ENCODE measurements at places on chromosomes 5 and 9.

GRCh38 chr9:105932276-105932675 lies 237.9 kb downstream of the TMEM38B start:
- DNase-seq = no peak

DNA sequence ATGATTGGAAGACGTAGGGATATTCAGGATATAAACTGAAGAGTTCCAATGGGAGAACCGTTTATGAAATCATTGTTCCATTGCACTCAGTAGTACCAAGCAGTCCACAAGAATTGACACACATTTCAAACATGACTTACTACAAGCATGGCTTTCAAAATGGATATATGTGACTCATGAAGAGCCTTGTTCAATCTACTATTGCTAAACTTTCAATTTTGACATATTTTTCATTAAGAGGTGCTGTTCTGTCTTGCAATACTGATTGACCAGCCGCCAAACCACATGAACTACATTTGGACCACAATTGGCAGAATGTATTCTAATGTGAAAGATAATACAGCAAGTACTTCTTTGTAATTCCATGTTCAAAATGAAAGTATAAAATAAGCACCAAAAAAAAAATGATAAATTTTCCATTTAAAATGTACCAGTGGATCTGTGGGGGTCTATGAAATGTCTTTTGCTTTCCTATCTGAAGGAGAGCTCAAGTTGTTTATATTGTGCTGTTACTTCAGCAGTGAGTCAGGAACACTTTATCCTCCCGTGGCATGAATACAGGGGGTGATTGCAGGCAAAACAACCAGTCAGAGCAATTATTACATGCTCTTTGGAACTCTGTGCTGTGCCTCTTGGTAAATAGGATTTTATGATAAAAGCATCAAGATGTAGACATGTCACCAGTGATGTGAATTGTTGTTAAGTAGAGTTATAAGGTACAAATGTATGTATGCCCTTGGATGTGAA lies 366.0 kb downstream of the ARRDC3 start:
- peak; percentile 32 for DNase-seq

DNA sequence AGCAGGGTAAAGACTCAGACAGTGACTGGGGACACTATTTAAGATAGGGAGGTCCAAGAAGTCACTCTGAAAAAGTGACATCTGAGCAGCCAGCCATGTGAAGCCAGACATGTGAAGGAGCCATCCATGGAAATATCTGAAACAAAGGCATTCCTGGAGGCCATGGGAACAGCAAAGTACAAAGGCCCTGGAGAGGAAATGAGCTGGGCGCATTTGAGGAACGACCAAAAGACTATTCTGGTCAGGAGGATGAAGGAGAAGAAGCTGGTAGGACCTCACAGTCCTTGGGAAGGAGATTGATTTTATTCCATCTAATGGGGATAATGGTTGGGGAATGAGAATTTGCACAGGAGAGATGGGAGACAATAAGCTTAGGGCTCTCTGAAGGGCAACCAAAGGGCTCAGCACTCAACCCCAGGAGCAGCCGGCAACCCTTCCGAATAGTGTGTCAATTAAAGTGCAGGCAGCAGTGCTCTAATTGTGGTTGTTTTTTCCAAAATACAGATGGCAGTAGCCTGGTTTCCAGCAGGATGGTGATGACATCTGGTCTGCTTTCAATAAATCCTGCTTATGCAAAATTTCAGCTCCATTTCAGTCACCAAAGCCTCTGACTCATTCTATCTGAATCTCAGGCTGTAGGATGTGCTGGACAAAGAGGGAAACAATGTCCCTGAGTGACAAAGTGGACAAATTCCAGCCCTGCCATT lies 26.7 kb downstream of the FOXI1 start:
- peak; percentile 89 for DNase-seq

- peak; percentile 60 for DNase-seq
These were observed 2.0 kb upstream of the ROR2 start for GRCh38 chr9:91951944-91952520.

DNA sequence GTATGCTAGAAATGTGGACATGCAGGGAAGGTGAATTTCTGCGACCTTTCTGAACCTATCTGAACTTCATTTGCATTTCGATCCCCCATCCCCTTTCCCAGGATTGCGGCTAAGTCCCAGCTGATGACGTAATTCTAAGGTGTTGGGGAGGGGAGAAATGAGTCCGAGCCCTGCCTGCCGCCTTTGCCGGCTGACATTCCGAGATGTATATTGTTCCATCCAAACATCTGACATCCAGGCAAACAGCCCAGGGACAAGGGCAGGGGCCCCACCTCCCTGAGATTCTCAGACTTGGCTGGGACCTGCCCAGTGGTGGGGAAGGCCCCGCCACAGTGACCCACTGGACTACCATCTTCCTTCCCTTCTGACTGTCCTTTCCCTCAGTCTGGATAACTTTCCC lies 494.6 kb downstream of the ENC1 start:
- DNase-seq = no peak

GRCh38 chr5:140145818-140146522 lies 20.2 kb downstream of the IGIP start:
- DNase-seq = peak; percentile 73

- peak; percentile 28 for DNase-seq
These were observed 69.7 kb upstream of the ABL1 start for GRCh38 chr9:130765137-130766020.

DNA sequence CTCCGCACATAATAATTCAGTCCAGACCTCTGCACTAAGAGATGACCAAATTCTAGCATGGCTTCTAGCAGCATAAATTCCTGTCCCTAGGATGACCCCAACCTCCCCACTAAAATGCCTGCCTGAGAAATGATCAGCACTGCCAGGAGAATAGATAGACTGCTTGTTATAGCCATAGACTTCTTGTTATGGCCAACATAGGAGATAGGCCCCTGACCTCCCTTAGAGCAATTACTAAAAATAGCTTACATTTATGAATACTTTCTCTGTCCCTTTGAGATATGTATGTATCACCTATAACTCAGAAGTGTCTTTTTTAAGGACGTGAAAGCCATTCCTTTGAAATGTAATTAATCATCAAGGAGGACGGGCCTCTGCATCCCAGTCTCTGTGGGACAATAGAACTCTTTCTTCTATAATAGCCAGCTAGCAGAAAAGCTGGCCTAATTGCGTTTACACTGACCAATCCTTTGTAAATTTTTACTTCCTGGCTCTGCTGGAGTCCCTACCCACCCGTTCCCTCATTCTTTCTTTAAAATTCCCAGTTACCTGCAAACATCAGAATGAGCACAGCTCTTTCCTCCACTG lies 1002.7 kb downstream of the CDH18 start:
- DNase-seq = no peak

GRCh38 chr5:32866138-32866537 lies 155.0 kb downstream of the NPR3 start:
- peak; percentile 41 for DNase-seq

DNA sequence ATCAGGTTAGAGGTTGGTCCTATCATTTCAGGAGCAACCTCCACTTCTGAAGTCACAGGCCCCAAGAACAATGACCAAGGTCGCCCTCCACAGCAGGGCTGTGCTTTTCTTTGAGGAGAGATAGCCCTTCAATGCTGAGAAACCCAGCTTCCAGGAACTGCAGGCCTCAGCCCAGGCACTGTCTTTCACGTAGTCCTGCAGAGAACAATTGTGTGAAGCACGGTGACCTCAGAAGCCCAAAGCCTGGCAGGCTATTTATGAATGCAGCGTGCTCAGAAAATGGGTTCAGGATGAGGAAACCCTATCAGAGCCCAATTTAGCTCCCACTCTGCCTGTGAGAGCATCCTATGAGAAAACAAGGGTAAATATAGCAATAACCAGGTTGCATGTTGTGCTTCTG lies 388.3 kb downstream of the PLK2 start:
- DNase-seq = no peak

DNA sequence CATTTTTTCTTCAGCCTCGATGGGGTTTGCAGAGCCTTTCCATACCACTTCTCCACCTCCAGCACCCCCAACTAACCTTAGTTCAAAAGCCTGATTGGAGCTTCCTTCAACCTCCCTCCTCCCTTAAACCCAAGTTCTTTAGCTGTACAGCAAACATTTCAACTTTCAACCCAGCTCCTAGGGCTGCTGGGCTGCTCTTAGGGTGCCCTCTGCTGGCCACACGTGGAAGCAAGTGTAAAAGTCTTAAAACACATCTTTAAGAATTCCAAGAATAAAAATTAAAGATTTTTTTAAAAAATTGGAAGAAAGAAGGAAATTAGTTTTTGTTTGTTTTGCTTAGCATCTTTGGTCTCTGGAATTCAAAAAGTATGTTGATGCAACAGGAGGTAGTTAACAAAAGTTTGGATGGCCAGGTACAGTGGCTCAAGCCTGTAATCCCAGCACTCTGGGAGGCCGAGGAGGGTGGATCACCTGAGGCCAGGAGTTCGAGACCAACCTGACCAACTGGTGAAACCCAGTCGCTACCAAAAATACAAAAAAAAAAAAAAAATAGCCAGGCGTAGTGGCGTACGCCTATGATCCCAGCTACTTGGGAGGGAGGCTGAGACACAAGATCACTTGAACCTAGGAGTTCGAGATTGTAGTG lies 15.5 kb upstream of the HSD17B3 start:
- peak; percentile 64 for DNase-seq

GRCh38 chr9:75683591-75683990 lies 206.9 kb upstream of the PCSK5 start:
- no peak for DNase-seq

DNA sequence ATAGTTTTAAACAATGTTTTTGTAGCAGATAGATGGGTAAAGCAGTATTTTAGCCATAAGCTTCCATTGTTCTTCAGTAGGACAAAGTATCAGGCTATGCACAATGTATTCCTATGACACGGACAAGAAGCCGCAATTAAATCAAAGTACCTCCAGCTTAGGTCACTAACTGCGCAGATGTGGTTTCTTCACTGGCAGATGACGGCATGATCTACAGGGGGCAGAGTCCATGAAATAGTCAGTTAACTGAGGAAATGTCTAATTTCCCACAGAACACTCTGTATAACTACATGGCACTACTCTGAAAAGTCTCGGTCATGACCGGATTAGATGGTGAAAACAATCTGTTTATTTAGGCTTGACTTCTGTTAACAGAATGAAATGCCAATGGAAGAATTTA lies 120.7 kb upstream of the TRPM3 start:
- DNase-seq = no peak

- peak; percentile 89 for DNase-seq
These were observed 163.4 kb downstream of the GAS1 start for GRCh38 chr9:86783884-86784283.

GRCh38 chr5:91301106-91301846 lies 81.8 kb downstream of the ARRDC3 start:
- DNase-seq = peak; percentile 91

GRCh38 chr9:76559286-76559685 lies 100.3 kb downstream of the GCNT1 start:
- no peak for DNase-seq

GRCh38 chr5:32465076-32465475 lies 20.5 kb upstream of the ZFR start:
- no peak for DNase-seq

DNA sequence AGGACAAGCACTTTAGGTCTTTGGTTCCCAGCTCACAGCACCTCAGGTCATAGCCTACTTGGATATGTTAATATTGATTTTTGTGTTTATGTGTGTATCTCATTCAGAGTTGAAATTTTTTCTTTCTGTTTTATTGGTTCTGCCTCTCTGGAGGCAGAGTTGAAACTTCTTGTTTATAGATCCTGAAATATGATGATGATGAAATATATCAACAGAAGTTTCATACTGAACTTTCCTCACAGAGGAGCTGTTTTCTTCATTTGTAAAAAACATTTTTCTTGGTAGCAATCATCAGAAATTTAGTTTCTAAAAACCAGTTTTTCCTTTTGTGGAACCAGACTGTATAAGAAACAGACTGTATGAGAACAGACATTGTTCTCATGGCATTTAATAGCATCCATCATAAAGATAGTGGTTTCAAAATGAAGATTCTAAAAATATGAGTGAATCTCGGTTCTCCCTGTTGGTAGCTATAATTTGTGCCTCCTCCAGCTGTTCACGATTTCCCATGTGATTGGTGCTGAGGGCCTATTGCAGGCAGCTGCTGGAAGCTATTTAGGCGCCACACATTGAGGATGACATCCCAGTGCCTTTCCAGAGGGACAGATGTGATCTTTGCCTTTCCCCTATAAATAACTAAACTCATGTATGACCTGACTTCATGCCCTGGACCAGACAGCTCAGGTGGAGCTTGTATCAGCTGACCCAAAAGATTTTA lies 39.5 kb upstream of the CFAP157 start:
- no peak for DNase-seq

DNA sequence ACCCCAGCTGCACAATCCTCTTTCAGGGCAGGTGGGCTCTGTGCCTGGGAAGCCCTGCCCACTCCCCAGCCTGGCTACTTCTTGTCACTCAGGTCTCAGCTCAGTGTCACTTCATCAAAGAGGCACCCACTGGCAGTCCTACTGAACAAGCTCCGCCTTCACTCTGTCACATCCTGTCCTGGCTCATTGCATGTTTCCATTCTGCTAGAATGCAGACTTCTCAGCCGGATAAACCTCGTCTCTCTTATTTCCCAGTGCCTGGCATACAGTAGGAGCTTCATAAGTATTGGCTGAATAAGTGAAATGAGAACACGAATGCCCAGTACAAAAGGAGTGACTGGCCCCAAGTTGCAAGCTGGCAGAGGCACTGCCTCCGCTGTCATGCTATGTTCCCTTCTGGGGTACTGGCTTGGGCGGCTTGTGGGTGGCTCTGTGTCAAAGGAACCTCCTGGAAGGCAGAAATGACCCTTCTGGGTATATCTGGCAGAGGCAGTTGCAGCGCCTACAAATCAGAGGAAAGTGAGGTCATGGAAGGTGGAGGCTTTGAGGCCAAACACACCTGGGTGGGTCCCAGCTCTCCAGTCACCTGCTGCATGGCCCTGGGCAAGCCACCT lies 98.3 kb upstream of the PHYKPL start:
- DNase-seq = no peak

GRCh38 chr5:135032999-135033861 lies 798 bp downstream of the PITX1 start:
- peak; percentile 46 for DNase-seq

DNA sequence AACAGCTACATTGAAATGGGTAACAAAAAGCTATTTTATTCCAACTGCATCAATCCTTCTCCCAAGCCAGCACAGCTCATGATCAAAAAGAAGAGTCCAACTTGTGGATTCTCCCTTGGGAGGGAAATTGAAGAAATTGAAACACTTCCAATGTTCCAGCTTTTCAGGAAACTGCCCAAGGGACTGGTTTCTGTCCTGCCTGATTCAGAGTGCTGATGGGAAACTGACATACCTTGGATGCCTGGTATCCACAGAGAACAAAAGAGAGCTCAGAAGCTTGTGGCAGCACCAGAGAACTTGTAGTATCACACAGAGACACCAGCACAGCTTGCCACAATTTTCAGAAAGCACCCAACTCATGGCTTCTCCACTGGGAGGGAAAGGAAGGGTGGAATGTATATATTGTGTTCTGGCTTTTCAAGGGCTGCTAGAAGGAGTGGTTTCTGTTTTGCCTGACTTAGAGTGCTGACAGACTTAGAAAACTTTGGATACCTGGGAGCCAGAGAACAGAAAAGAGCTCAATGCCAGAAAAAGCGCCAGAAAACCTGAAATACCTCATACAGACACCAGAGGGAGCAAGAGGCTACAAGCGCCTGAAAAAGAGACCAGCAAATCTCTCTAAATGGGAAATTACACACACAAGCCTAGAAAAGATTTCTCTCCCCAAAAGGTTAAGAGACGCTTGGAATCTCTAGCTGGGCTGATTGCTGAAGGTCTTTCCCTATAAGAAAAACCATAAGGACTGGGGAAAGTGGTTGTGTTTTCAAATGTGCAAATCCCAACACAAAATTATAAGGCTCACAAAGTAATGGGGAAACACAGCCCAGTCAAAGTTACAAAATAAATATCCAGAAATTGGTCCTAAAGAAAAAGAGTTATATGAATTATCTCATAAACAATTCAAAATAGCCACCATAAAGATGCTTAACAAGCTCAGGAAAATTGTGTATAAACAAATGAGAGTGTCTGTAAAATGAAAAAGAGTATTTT lies 178.8 kb downstream of the SPOCK1 start:
- peak; percentile 71 for DNase-seq

Measured in AG10803 (cell line).